Naive B cell (primary cell): ENCODE measurements at places on chromosomes 5 and 9. TPM values are rescaled to one million over a fixed set of nuclear protein-coding genes. Genes with fewer than 3 reads are reported as not detected.

The PDZD2 gene
- polyA plus RNA-seq, result not detected

The BTNL3 gene
- not detected for polyA plus RNA-seq

The SH3RF2 gene
- not detected for polyA plus RNA-seq

The NAIF1 gene
- 7.2 TPM for polyA plus RNA-seq

GRCh38 chr5:176888016-176888864 is 10.9 kb downstream of the HK3 start:
- H3K27me3 ChIP-seq, result peaks cover 21% of the 10 kb centered on the region
- DNase-seq, result no peak
- no peaks in the 10 kb centered on the region for H3K36me3 ChIP-seq
- H3K4me1 ChIP-seq, result no peaks in the 10 kb centered on the region

- no peak overlapping the region for H3K27ac ChIP-seq
- H3K36me3 ChIP-seq, result peaks cover 30% of the 10 kb centered on the region
- H3K27me3 ChIP-seq, result no peaks in the 10 kb centered on the region
- DNase-seq, result no peak
- no peaks in the 10 kb centered on the region for H3K4me1 ChIP-seq
Observed at GRCh38 chr5:80781356-80781755, 126.6 kb upstream of the DHFR start.

DNA sequence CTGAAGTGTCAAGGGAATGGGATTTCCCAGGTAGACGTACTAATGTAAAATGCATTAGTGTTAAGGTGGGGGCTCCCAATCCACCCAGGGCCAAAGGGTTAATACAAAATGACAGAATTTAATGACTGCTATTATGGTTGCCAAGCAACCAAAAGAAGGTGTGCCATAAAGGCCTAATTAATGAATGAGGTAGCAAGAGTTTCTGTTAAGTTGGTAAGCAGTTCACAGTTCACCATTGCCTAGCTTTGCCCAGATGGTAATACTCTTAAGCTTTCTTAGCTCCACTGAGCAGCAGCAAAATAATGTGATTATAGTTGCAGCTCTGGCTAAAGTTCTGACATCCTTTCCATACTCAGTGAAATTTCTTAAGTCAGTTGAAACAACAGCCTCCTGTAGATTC is 211.7 kb downstream of the DENND1A start:
- peaks cover 15% of the 10 kb centered on the region for H3K36me3 ChIP-seq
- no peak overlapping the region for H3K27ac ChIP-seq
- no peak for DNase-seq
- peaks cover 20% of the 10 kb centered on the region for H3K4me1 ChIP-seq
- no peaks in the 10 kb centered on the region for H3K27me3 ChIP-seq

DNA sequence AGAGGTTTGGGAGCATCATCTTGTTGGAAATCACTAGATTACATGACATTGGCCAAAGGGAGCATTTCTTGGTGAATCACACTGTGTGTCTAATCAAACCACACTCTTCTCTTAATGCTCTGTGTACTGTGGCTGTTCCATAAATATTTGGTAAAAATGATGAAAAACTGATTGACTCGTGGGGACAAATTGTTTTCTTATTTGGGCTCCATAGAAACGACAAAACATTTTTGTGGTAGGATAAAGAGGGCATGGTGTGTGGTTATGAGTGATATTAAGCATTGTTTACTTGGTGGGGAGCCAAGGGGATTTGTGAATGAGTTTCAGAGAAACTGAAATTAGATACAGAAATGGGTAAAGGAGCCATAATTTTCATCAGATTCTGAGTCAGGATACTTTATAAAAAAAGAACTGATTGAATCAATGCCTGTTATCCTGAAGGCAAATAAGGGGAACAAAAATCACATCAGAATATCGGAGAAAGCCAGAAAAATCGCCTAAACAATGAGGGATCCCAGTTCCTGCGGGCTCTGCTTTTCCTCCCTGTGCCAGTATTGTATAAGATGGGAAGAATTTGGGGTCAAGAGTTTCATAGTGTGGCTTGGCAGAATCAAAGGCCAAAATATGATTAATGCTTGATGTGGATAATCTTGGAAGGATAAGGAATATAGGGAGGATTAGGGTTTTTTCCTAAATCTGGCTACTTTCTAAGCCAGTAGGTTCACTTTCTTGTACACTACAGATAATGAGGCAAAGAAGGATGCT is 33.3 kb downstream of the FBXL7 start:
- no peaks in the 10 kb centered on the region for H3K27me3 ChIP-seq
- no peaks in the 10 kb centered on the region for H3K4me1 ChIP-seq
- H3K4me3 ChIP-seq, result no peak overlapping the region
- no peaks in the 10 kb centered on the region for H3K36me3 ChIP-seq
- no peak for DNase-seq

GRCh38 chr9:14585730-14586473 is 107.3 kb downstream of the ZDHHC21 start:
- H3K27ac ChIP-seq, result no peak overlapping the region
- DNase-seq, result no peak
- H3K4me1 ChIP-seq, result no peaks in the 10 kb centered on the region
- H3K4me3 ChIP-seq, result no peak overlapping the region
- peaks cover 8% of the 10 kb centered on the region for H3K36me3 ChIP-seq
- H3K27me3 ChIP-seq, result no peaks in the 10 kb centered on the region

GRCh38 chr5:122311961-122312590 is at the start of gene SNCAIP:
Gene SNCAIP (plus strand): TSS chr5:122312237. CDS start chr5:122391135, 78,898 bp downstream.
- H3K36me3 ChIP-seq, result no peaks in the 10 kb centered on the region
- H3K4me1 ChIP-seq, result peaks cover 8% of the 10 kb centered on the region

GRCh38 chr5:27868292-27868691 is 829.9 kb upstream of the CDH9 start:
- H3K27me3 ChIP-seq, result no peaks in the 10 kb centered on the region
- H3K4me1 ChIP-seq, result no peaks in the 10 kb centered on the region
- no peak for DNase-seq
- H3K27ac ChIP-seq, result no peak overlapping the region
- no peak overlapping the region for H3K4me3 ChIP-seq
